ENCODE measurements at places on chromosomes 12 and 14.

DNA sequence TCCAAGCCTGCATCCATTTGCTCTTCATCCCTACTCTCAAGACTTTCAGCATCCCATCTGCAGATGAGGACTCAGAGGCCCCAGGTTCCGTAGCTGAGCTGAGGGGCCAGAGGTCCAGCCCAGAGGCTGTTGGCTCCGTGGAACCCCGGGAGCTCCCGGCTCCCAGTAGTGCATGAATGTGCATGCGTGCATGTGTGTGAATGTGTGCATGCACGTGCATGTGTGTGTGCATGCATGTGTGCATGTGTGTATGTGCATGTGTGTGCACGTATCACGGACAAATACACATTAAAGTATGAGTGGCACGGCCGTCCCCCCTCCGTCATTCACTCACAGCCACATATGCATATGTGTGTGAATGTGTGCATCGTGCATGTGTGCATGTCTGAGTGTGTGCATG lies 149.9 kb downstream of the KIF26A start:
- no peak for DNase-seq

DNA sequence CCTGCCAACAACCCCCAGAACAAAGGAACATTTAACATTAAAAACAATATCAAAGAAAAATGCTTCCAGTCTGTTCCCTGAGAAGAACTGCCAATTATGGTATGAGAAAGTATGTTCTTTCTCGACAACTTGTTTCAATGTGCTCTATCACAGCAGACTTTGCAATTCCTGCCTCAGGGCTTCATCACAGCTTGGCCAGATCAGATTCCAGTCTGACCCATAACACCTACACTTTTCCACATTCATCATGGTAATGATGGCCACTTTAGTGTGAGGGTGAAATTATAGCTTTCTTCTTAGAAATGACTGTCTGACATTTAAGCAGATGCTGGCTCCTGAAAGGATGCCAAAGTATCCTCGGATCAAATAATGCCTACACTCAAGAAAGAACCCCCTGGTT lies 17.0 kb downstream of the NEK9 start:
- DNase-seq: no peak

GRCh38 chr12:92537290-92537960 lies 165.4 kb upstream of the PLEKHG7 start:
- DNase-seq: no peak

DNA sequence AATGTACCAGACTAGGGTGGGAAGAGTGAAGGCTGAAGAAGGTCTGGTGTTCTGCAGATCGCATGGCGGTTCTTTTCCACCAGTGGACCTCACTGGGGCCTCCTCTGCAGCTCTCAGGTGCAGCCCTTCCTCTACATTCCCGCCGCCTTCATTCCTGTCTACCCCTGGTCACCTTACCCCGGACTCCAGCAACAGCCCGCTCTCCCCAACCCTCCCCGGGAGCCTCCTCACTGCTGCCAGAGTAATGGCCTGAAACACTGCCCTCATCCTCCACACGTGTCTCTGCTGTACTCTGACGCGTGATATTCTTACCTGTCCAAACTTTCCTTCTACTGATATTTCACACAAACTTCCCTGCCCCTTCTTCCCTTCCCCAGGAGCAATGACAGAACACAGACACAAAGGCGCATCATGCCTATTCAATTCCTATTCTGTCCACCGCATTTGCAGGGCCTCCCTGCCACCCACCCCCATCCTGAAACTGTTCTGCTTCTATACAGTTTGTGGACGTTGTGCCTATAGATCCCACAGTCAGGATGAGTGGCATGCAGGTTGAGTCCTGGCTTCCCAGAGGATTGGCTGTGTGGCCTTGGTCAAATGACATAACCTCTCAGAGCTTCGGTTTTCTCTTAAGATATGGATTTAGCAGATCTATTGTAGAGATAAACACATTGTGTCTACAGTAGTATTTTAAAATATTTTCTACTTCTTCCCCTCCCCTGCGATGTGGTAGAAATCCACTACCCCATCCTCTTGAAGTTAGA lies 1.7 kb upstream of the NUAK1 start:
- DNase-seq: no peak

GRCh38 chr14:85085981-85086380 lies 444.0 kb upstream of the FLRT2 start:
- DNase-seq: no peak

GRCh38 chr14:32823706-32824105 lies 115.0 kb upstream of the NPAS3 start:
- no peak for DNase-seq

- no peak for DNase-seq
These were observed 143.8 kb downstream of the BCL11B start for GRCh38 chr14:99128185-99128584.

GRCh38 chr14:47276931-47277330 lies 398.5 kb downstream of the MDGA2 start:
- DNase-seq: no peak

DNA sequence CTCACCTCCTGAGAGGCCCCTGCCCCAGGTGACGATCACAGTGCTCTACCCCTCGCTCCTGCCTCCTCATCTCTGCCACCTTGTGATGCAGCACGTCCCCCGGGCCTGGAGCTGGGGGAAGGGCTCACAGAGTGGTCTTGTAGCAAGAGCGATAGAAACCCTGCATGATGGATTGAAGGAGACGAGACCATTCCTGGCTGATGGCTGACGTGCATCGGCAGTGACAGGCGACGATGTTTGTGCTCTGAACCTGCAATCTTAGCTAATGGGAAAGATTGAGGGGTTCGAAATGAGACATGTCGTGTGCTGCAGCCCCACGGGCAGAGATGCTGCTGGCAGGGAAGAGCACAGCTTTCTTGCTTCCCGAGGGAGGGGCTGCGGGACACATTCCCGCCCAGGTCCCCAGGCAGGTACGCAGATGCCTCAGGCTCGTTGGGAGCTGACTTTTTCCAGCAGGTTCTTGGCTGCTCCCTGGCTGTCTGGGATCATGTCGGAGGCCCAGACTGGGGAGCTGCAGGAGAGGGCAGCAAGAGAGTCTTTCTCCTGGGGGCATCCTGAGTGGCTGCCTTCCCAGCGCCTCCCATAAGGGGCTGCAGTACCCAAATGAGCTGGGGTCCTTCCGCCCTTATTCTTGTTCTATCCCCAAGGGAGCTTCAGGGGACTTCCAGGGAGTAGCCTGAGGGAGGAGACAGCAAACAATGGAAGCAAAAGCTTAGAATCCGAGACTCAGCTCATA lies 38.7 kb upstream of the GPATCH2L start:
- no peak for DNase-seq

- no peak for DNase-seq
These were observed 101.1 kb upstream of the PLEKHG7 start for GRCh38 chr12:92601680-92602079.

DNA sequence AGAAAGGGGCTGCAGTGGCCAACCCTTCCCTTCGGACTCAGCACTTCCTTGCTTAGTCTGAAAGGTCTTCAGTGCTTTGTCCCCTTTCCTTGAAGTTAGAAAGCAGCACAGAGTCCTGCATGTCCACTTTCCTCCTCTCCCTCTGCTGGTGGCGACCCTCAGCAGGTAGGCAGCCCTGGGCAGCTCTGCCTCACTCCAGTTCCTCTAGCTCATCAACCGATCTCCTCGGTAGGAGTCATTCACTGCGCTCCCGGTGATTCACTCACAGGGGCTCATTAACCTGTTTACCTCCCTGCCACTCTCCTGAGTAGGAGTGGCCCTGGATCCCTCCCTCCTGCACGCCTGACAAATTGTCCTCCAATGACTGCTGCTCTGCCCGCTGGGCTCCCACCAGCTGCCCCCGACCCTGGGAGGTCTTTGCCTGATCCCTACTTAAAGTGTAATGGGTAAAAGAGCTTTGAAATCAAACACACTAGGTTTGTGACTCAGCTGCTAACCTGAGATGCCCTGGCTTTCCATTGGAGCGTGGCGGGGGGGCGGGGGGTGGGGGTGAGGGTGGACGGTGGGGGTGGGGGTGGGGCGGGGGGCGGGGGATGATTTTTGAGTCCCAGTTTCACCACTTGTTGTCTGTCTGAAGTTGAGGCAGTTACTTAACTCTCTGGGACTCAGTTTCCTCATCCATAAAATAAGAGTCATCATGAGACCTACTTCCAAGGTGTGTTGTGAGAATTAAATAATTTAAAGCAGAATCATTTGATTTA lies 4.2 kb downstream of the SCNN1A start:
- DNase-seq: no peak

DNA sequence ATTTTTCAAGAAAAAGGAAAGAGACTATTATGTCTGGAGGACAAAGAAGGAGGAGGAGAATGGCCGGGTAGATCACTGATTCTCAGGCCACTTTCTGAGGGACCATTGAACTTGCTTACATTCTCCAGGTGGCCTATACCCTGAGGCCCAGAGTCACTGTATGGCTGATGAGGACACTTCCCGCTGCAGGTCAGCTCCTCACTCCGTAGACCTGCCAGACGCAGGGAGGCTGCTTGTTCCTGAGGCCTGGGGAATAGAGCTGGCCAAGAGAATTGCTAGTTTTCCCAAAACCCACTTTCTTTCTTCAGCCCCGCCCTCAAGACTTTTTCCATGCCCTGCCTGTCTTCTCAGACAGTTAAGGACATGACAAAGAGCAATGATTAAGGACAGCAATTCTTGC lies 510.5 kb upstream of the TBX3 start:
- no peak for DNase-seq

GRCh38 chr14:73684627-73685026 lies 29.6 kb downstream of the PNMA1 start:
- DNase-seq: no peak

- DNase-seq: no peak
These were observed 514.8 kb downstream of the SLC6A15 start for GRCh38 chr12:84397846-84398245.

GRCh38 chr12:125121106-125121505 lies 55.9 kb downstream of the AACS start:
- DNase-seq: no peak

DNA sequence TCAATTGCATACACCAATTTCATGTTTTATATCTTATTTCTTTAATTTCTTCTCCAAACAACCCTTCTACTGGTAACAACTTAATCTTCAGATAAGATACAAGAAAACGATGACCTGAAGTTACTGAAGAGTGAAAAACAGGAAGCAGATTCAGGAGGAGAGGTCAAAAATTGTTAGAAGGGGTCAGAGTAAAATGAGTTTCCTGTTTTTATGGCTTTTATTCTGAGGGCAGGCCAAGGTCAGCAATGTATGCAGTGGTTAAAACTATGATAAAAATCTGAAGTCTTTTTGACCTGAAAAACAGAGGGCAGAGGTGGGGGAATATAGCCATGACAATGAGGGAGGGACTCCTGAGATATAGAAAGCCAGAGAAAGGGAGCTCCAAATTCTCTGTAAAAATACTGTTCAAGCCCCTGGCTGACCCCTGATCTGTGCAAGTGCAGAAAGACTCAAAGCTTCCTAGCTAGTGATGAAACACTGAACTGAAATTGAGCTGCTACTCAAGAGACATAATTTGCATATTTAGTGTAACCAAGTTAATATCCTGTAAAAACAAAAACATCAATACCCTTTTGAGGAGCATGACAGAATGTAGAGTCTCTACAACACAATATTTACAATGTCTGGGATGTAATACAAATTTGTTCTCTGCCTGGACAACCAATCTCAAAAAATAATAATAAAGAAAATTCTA lies 514.3 kb upstream of the SEL1L start:
- no peak for DNase-seq

GRCh38 chr14:65226824-65227604 lies 124.7 kb upstream of the MAX start:
- DNase-seq: no peak

- DNase-seq: no peak
These were observed 69.1 kb downstream of the C12orf75 start for GRCh38 chr12:105399428-105400081.

GRCh38 chr14:71704210-71704609 lies 228.0 kb upstream of the RGS6 start:
- DNase-seq: no peak

- DNase-seq: no peak
These were observed 341.1 kb downstream of the BTG1 start for GRCh38 chr12:91804533-91804932.

DNA sequence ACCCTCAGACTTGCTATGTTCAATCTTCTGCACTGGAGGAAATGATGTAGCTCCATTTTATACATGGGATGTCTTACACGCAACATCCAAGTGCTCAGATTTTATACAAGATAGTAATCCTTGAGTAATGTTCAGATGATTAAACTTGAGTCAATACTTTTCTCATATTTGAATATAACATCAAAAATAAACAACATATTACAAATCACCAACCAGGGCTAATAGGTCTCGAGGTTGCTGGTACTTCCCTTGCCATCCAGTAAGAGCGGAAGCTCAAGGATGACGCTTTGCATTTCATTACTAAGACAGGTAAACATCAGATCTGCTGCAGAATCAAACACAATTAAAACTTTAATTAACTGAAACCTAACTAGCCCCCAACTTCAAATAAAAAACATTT lies 97.3 kb downstream of the FOXN3 start:
- no peak for DNase-seq

DNA sequence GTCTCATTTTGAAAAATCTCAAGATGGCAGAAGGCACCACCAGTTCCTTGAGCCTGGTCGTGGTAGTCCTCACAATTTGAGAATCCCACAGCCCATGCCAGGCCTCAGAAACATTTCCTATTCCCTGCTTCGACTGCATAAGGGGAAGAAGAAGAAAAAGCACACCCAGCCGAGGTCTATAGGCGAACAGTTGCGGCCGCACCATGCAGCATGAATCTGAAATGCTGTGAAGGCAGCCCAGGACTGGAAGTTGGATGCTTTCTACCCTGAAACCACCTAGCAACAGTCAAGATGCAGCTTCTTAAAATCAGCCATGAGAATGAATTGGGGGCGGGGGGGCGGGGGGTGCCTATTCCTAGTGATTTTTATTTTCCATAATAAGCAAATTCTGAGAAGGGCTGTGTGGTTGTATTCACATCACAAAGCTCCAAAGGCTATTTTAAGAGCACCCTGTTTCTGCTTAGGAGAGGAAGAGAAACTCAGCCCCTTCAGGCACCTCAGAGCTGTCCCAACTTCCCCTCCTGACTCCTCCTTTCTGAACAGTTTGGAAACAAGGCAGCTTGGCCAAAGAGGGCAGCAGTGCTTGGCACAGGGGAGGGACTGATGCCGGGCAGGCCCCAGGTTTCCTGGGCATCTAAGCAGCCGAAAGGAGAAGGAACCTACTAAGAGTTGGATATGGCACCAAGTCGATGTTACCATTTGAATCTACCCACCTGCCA lies 172.5 kb upstream of the FOXN3 start:
- no peak for DNase-seq

- no peak for DNase-seq
These were observed 44.7 kb downstream of the FERMT2 start for GRCh38 chr14:52906141-52906601.

GRCh38 chr12:53171725-53172329 lies 8.7 kb upstream of the ZNF740 start:
- no peak for DNase-seq

- DNase-seq: no peak
These were observed 91.3 kb downstream of the PRKD1 start for GRCh38 chr14:29836395-29836794.

DNA sequence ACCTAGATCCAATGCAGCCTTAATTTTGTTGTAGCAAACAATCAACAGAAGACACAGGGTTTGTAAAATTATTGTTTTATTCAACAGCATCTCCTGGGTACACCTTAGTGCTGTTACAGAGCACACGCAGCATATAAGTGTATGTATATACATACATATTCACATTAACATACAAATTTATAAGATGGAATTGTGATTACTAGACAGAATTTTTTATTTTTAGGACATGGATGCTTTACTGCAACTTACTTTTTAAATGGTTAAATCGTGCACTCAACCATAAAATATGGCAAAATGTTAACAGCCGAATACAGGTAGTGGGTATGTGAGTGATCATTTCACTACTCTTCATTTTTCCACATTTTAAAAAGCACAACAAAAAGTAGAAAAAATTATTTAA lies 16.6 kb downstream of the HEATR5A start:
- DNase-seq: no peak
